ENCODE measurements at places on chromosomes 5 and 9.
A peak's percentile ranks its signal among the peaks of the same experiment; 100 is the strongest.

DNA sequence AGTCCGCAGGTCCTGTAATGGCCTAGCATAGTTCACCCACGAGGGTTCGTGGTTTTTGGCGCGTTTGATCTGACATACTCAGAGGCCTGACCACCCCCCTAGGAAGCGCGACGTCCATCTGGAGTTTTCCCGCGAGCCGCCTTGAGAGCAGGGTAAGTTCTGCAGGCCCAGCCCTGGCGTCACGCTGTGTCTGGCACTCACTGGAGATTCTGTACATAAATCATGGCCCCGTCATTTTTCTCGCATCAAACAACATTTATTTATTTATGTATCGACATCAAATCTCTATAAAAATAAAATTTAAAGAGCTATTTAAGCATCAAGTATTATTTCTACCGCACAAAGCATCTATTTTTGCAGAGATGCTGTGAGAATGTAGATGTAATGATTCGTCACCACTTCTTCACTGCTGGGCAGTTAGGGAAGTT is 437 bp upstream of the TRIM41 start:
- DNase-seq, result no peak

GRCh38 chr9:78620764-78621163 is 323.8 kb downstream of the PSAT1 start:
- no peak for DNase-seq

DNA sequence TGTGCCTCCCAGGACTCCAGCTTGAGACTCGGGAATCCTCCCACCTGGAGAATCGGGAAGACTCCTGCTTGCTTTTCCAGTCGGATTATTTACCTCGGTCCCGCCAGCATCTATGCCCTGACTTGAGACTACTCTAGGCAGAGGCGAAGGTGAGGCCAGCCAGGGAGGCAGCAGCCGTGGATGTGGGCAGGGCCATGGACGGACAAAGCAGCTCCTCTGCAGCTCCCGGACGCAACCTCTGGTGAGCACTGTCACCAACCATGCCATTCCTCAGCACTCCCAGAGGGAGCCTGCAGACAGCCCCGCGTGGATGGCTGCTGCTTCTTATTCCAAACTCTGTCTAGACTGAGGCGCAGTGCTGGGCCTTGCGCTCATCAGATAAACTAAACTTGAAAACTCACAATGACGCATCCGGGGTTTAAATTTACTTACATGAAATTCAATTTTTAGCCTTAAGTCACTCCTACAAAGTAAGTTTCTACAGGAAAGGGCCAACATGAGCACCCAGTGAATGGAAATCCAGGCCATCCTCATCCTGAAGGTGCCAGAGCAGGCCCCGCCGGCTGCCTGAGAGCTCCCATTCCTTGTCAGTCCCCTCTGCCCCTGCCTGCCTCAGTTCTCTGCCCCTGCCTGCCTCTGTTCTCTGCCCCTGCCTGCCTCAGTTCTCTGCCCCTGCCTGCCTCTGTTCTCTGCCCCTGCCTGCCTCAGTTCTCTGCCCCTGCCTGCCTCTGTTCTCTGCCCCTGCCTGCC is 17.8 kb downstream of the MED10 start:
- DNase-seq, result no peak

DNA sequence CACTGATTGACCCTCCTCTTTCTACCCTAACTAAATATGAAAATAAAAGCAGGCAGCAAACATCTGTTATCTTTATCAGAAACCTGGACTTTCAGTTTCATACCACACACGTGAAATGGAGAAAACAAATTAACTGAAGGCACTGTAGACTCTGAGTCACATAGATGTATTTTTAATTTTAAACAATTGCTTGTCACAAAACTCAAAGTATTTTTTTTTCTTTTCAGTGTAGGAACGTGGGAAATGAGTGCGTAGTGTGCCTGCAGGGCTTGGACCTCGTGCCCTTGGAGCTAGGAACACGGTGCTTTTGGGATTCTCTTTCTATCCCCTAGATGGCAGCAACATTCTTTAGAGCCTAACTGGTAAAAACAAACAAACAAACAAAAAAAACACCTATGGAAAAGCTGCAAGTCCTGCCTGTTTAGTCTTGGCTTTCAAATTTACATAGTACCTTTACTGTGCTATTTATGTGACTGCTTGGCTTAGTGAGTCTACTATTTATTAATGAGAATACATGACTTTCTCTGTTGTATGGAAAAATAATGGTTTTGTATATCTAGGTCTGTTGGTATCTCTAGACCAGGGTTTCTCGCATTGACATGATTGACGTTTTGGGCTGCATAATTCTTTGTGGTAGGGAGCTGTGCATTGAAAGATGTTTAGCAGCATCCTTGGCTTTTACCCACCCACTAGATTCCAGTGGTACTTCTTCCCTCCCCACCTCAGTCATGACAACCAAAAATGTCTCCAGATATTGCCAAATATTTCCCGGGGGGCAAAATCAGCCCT is 16.8 kb upstream of the ACTBL2 start:
- DNase-seq, result peak; percentile 39

DNA sequence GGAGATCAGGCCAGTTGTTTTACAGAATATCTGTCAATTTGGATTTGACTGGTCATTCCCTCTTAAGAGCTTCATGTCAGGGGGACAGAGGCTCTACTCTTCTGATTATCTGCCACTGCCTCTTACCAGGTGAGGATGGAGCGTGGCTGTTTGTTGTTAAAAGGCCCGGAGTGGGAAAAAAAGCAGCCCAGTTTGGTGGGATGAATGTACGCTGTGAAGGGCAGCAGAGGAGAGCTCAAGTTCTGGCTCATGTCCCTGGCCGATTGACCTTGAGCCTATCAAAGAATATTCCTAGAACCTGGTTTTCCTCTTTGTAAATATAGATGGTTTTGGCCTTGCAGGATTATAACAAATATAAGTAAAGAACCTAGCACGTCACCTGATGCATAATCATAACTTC is 16.3 kb upstream of the SHB start:
- DNase-seq, result no peak

DNA sequence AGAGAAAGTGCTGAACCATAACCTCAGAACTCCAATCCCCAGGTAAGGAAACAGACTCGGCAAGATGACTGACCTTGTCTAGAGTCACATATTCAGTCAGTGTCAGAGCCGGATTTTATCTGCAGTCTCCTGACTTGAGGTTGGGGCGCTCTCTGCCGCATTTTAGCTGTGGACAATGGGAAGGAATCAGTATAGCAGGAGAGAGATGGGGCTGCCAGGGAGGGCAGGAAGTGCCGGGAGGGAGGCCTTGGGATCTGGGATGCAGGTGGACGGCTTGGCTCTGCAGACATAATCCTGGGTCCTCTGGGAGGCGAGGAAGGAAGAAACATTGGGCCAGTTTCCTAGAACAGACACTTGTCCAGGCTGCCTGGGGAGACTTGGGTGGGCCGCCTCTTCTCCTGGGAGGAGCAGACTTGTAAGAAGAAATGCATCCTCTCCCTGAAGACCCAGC is 39.7 kb upstream of the COL15A1 start:
- no peak for DNase-seq

- peak; percentile 7 for DNase-seq
Observed at GRCh38 chr9:5799314-5799713, 33.6 kb downstream of the ERMP1 start.

DNA sequence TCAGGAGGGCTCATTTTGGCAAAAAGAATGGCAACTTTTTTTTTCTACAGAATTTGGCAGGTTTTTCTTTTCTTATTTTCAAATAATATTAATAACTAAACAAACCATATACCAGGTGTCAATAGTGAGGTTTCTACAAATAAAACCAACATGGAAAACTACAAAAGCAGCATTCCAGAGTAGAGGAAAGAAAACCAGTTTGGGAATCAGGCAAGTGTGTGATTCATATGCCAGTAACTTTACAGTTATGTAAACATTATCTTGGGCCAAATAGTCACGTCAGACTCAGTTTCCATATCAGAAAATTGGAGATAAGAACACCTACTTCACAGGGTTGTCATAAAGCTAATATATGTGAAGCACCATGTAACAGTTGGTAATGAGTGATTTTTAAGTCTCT is 51.7 kb downstream of the FBXW11 start:
- no peak for DNase-seq

DNA sequence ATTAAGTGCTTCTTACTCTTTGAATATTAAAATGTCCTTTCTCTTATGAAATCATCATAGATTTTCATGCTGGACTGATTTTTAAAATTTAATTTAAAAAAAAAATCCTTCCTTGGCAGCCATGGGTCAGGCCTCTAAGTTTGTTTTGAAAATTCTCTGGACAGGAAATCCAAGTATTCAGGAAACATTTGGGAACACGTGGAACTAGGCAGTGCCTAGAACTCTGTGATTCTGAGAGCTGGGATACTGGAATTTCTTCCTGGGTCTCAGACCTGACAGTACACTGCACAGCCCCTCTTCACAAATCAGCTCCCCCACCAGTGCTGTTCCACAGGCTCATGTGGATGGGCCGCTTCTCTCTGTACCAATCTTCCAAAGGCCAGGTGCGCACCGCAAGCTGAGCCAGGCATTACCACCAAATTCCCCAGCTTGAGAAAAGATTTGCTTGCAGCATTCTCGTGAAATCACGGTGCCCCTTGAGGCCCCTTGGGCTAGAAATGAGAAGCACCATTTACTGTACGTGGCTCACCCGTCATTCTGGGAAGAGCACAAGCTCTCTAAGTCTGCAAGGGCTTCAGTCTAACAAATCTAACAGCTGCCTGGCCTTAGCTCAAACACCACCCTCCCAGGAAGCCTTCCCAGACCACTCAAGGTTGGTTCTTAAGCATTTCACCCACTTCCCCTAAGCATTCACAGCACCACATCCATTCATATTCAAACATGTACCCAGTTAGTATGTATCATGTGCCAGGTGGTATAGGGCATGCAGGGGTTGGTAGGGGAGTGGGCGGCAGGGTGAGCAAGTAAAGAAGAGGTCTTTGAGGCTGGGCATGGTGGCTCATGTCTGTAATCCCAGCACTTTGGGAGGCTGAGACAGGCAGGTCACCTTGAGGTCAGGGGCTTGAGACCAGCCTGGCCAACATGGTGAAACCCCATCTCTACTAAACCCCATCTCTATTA is 26.5 kb downstream of the B4GALT1 start:
- DNase-seq, result peak; percentile 11

- peak; percentile 44 for DNase-seq
Observed at GRCh38 chr5:69074664-69075521, 18.9 kb upstream of the SLC30A5 start.

DNA sequence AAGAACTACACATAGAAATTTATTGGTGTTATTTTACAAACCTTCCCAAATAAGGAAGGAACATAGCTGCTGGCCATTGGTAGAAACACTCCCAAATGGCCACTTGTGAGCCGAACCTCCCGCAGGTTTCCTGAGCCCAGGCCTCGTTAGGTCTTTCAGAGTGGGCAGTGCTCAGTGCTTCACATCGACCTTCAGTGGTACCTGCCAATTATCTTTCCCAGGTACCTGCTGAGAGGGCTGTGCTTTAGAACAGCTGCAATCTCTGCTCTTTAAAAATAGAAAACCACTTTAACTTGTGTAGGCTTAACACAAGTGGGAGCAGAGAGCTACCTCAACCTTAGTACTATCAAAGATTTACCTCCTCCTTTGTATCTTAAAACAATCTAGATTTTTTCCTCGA is 334.1 kb downstream of the RFX3 start:
- no peak for DNase-seq

GRCh38 chr5:107993341-107993740 is 322.6 kb upstream of the EFNA5 start:
- DNase-seq, result no peak

DNA sequence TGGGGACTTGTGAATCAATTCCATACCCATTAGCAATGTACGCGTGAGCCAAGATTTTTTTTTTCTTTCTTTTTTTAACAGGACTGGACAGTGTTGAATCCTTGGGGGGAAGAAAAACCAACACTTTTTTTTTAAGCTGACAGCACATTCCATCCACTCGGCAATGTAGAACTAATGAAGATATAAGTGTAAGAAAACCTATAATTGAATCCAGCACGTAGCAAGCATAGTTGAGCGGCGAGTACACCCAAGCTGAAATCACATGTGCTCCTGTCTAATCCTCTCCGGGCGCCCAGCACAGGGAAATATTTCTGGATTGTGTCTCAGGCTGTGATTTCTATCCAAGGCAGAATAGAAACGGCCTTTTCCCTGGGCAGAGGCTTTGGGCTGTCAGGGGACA is 118.2 kb downstream of the BOD1 start:
- DNase-seq, result no peak

- peak; percentile 96 for DNase-seq
Observed at GRCh38 chr9:133742849-133743444, 4.8 kb upstream of the SARDH start.

GRCh38 chr9:93088656-93089015 is 7.4 kb upstream of the CARD19 start:
- peak; percentile 13 for DNase-seq

- no peak for DNase-seq
Observed at GRCh38 chr5:172010278-172010677, 3.8 kb upstream of the FBXW11 start.

DNA sequence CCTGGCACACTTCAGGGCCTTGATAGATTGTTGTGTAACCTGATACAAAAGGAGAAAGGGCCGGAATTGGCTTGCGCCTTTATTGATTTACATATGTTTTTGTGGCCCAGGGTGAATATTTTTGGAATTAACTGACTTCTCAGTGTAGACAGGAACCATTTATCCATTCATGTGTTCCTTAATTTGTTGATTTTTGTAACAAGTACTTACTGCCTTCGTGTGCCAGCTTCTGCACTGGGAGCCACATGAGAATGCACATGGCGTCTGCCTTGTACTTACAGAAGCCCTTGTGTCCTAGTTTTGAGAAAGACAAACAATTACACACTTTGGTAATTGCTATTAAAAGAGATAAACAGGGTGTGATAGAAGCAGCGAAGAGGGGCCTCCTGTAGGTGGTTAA is 26.4 kb downstream of the EHMT1 start:
- DNase-seq, result no peak

- no peak for DNase-seq
Observed at GRCh38 chr5:59208474-59208873, 625.6 kb downstream of the RAB3C start.

DNA sequence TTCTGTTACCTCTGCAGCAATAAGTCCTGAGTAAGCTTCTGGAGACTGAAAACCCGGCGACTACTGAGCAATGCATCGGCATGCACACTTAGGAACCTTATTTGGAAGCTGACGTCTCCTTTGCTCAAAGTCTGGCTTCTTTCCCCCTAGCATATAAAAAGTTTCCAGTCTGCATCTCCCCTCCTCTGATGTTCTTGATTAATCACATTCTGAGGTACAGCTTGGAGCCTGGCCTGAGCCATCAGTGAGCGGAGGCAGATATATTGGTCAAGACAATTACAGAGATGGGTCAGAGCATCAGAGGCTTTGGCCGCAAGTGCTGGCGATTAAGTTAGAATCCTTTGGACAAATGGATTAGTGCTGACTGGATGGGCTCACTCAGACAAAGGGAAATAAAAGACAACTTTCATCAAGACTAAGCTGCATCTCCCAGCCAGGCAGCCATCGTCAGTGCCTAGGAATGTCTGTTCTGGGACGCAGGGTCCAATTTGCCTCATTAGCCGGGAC is 140.7 kb downstream of the MTX3 start:
- no peak for DNase-seq

Measured in H7 (cell line).